B cell (primary cell): ENCODE measurements at places on chromosomes 13 and 19. TPM values are rescaled to one million over a fixed set of nuclear protein-coding genes. Genes with fewer than 3 reads are reported as not detected.
A peak's percentile ranks its signal among the peaks of the same experiment; 100 is the strongest.

- DNase-seq, result no peak
Observed at GRCh38 chr13:20869540-20869939, 33.0 kb downstream of the XPO4 start.

GRCh38 chr19:641702-642101, 2.0 kb downstream of the FGF22 start:
- no peak for DNase-seq

CACNG8 gene
- not detected in 2 replicates for total RNA-seq

FCER2 gene
- total RNA-seq, result 16.3 and 17.1 TPM in 2 replicates

KANK3 gene
- 0.27 TPM in 1 of 2 replicates, not detected in the other for total RNA-seq

LYPD3 gene
- 0.27 TPM in 1 of 2 replicates, not detected in the other for total RNA-seq

GRCh38 chr19:19214159-19214490, 2.4 kb downstream of the NCAN start:
- no peak for DNase-seq

ZSCAN1 gene
- not detected in 2 replicates for total RNA-seq

- no peak for DNase-seq
Observed at GRCh38 chr19:36245210-36246005, 30.5 kb downstream of the ZNF146 start.

DNA sequence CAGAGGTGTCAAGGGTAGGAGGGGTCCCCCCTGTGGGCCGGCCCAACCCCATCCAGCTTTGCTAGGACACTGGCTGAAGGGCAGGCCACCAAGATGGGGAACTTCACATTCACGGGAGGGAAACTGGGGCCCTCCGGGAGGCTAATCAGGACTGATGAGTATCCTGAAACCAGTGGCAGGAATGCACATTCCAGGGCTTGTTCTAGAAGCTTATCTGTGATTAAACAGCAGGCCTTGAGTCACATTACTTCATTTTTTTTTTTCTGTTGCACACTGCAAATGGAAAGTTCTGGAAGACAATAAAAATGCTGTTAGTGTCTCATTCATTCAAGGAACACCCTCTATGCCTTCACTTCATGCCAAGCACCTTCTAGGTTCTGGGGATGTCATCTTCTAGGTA, 15.5 kb upstream of the SIGLEC11 start:
- no peak for DNase-seq

- DNase-seq, result no peak
Observed at GRCh38 chr19:41000310-41000737, 9.2 kb downstream of the CYP2B6 start.

DNA sequence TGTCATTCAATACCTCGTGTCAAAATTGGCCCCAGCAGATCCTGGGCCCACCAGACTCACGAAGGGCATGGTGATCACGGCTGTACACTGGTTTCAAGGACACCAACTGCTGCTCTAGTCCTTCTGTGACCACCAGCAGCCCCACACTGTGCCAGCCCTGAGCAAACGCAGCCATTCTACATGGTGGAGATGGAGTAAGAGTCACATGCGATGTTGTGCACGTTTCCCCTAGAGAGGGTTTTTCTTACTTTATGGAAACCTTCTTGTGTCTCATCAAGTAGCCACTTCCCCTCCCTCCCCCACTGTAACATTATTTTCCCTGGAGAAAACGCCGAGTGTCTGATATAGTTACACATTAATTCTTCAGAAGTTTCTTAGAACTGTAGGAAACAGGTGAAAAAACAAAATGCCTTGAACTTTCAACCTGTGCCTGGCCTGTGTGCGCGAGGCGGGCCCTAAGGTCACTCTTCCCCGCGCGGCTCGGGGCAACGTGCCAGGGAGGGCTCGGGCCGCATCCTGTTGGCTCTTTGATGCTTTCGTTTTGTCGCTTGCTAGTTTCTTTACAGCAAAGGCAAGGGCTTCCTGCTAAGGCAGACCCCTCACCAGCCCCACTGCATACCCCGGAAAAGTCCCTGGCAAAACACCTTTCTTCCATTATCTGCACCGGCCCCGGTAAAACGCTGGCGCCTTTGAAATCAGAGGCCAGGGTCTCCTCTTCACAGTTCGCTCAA, 44.6 kb downstream of the GGACT start:
- no peak for DNase-seq

DNA sequence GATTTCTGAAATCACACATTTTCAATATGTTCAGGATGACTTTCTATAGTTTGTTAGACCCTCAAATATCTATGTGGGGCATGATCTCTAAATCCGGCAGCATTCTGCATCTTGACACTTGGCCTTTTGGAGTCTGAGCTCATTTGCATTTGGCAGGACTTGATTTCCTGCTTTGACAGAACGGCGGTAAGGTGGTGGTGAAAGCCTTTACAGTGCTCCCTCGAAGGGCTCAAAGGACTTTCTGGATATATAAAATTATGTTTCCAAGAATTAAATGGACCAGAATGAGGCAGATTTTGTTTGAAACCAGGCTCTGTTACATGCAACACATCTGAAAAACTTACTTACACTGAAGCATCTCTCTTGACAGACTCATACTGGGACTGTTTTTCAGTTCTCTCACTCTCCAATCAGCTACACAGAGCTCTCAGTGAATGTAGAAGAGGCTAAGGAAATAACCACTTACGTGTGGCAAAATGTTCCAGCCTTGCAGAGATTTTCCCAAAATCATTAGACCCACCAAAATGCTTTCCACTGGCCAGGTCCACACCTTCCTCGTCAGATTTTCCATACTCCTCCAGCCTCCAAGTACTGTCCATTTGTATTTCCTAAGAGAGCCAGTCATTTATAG, 207.2 kb downstream of the SPRY2 start:
- no peak for DNase-seq

DNA sequence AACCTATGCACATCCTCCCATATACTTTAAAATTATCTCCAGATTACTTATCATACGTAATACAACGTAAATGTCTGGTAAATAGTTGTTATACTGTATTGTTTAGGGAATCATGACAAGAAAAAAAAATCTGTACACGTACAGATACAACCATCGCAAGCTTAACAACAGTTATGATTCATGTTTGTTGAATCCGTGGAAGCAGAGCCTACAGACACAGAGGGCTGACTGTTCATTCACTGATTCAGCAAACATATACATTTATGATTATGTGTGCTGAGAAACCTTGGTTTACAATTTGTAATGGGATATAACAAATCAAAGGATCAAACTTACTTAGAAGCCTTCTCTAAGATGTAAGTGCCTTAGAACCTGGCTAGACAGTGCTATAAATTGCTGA, 1.5 kb downstream of the ZNF260 start:
- no peak for DNase-seq

- DNase-seq, result no peak
Observed at GRCh38 chr19:18562086-18562485, 4.4 kb downstream of the KXD1 start.

GRCh38 chr13:39108783-39109182, 70.5 kb downstream of the NHLRC3 start:
- no peak for DNase-seq

DYRK1B gene
- 36.6 and 44.4 TPM in 2 replicates for total RNA-seq

IZUMO2 gene
- total RNA-seq, result not detected in 2 replicates

- DNase-seq, result no peak
Observed at GRCh38 chr13:29763436-29764180, 86.8 kb downstream of the UBL3 start.

- peak; percentile 81 for DNase-seq
Observed at GRCh38 chr13:74134777-74135325, 647 bp upstream of the KLF12 start.

- no peak for DNase-seq
Observed at GRCh38 chr13:28579736-28580135, 79.2 kb upstream of the POMP start.

ZFP28 gene
- 11.6 and 13.1 TPM in 2 replicates for total RNA-seq

FBXO46 gene
- total RNA-seq, result 43.7 and 44.5 TPM in 2 replicates

GFY gene
- total RNA-seq, result not detected in 2 replicates

DNA sequence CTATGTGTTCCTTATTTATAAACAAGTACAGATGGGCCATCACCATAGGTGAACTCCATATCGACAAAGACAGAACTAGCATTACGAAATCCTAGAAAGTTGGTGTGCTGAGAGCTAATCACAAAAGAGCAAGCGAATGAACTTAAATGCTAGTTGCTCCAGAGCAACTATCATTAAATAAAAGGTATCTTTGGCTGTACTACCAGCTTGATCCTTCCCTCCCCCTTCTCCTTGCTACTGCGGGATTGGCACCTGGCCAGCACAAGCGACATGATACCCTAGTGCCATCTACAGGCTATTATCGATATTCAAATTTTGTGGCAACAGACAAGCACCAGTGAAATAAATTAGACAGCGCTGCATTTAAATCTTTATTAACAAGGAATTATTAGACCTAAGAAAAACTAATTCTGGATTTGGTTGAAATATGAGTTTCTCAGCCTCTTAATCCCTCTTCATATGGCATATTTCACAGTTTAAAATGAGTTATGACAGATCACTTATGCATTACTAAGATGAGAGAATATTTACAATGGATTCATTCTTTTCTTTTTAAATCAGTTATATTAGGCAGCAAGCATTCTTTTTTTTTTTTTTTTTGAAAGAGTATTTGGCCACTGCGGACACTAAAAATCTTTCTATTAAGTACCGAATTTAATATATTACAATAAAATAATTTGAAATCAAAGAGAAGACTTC, 5.8 kb downstream of the PCDH9 start:
- DNase-seq, result peak; percentile 83

GPR12 gene
- total RNA-seq, result not detected in 2 replicates

MAP4K1 gene
- 397 and 415 TPM in 2 replicates for total RNA-seq

LGALS14 gene
- total RNA-seq, result not detected in 2 replicates

IGSF23 gene
- not detected in 2 replicates for total RNA-seq
